ENCODE measurements at places on chromosomes 2 and 18.

GRCh38 chr18:67108894-67109293 is 407.6 kb downstream of the DSEL start:
- H3K36me3 ChIP-seq: no peaks in the 10 kb centered on the region
- H3K4me3 ChIP-seq: no peak overlapping the region
- DNase-seq: no peak
- H3K27me3 ChIP-seq: no peaks in the 10 kb centered on the region
- no peaks in the 10 kb centered on the region for H3K4me1 ChIP-seq

DNA sequence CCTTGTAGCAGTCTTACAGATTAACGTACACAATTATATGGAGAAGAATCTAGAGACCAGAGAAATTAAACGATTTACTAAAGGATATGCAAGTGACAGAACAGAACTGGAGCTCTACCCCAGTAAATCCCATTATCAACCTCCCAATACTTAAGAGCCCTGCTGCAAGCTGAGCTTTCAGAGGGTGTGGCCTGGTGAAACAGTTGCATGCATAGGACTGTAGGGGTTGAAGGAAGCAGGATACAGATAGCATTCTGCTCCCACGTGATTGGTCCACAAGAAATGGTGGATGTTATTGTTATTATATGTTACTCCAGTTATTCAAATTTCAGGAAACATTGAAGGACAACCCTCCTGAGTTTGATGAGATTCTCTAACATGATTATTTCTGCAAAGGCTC is 210.8 kb upstream of the THUMPD2 start:
- DNase-seq: no peak
- no peaks in the 10 kb centered on the region for H3K27me3 ChIP-seq
- no peaks in the 10 kb centered on the region for H3K4me1 ChIP-seq
- H3K36me3 ChIP-seq: no peaks in the 10 kb centered on the region
- no peak overlapping the region for H3K27ac ChIP-seq
- no peak overlapping the region for H3K4me3 ChIP-seq

- H3K4me1 ChIP-seq: no peaks in the 10 kb centered on the region
- DNase-seq: no peak
- no peaks in the 10 kb centered on the region for H3K36me3 ChIP-seq
- H3K27me3 ChIP-seq: no peaks in the 10 kb centered on the region
- no peak overlapping the region for H3K27ac ChIP-seq
Observed at GRCh38 chr2:209097168-209097567, 326.7 kb upstream of the MAP2 start.

DNA sequence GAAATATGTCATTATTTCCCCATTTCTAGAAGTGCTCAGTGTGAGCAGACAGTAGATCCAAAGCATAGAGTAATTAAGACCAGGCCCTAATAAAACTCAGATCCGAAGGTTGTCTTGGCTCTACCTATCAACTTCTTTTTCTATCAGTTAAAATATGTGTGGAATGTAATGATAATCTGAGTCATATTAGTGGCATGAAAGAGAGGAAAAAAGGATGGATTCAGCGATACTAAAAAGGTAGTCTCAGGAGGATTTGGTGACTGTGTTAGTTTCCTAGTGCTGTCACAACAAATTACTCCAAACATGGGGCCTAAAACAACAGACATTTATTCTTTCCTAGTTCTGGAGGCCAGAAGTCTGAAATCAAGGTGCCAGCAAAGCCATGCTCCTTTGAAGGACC is 103.7 kb upstream of the NABP1 start:
- no peak overlapping the region for H3K4me3 ChIP-seq
- no peak overlapping the region for H3K27ac ChIP-seq
- H3K4me1 ChIP-seq: peaks cover 16% of the 10 kb centered on the region
- H3K27me3 ChIP-seq: peaks cover 10% of the 10 kb centered on the region
- DNase-seq: no peak

GRCh38 chr2:160073284-160073888 is 11.0 kb upstream of the PLA2R1 start:
- no peaks in the 10 kb centered on the region for H3K36me3 ChIP-seq
- H3K4me1 ChIP-seq: peaks cover 5% of the 10 kb centered on the region
- H3K4me3 ChIP-seq: no peak overlapping the region
- H3K27me3 ChIP-seq: no peaks in the 10 kb centered on the region
- H3K27ac ChIP-seq: no peak overlapping the region

- no peak overlapping the region for H3K27ac ChIP-seq
- H3K36me3 ChIP-seq: peaks cover 41% of the 10 kb centered on the region
- no peak overlapping the region for H3K4me3 ChIP-seq
Observed at GRCh38 chr2:203418271-203418670, 90.1 kb downstream of the ABI2 start.

GRCh38 chr2:24972315-24972961 is 683 bp upstream of the DNAJC27 start:
- H3K4me1 ChIP-seq: peaks cover 17% of the 10 kb centered on the region
- peak; percentile 63 for DNase-seq

DNA sequence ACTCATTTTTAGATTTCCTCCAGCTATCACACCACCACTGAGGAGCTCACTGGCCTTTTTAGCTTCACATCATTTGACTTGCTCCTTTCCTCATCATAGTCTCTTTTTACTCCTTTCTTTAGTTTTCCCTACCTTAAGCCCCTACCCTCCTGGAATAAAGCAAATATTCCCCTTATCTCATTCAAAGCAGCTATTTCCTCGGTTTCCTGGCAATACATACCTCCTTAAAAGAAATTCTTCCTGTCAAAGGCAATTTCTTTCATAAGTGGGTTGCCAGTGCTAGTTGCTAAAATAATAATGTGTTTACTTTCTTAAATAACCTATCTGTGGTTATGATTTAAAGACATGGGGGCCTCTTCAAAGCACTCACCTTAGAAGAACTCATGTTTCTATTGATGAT is 359.3 kb downstream of the GALNT13 start:
- no peak overlapping the region for H3K27ac ChIP-seq
- no peaks in the 10 kb centered on the region for H3K4me1 ChIP-seq
- H3K4me3 ChIP-seq: no peak overlapping the region

DNA sequence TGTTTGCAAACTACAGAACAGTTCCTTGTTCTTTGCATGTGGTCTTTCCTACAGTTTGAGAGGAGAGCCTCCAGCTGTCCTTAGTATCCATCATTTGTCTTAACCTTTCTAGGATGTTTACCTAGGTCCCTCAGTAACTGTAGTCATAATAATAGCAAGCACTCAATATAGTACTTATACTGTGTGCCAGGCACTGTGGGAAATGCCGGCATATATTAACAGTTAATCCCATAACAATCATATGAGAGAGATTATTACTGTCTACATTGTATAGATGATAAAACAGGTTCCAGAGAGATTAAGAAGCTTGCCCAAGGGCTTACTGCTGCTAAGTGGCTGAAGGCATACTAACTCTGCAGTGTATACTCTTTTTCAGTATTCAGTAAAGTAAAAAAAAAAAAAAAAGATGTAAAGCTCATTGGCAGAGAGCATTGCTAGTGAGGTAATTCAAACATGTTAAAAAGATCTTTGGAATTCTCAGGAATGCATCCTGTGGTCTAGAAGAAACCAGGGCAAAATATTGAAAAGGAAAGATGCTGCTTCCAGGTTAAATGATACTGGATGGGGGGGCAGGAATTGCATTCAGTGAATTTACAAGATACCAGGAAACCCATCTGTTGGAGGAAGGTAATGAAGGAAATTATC is 72.3 kb downstream of the SPTBN1 start:
- DNase-seq: no peak
- H3K4me1 ChIP-seq: peaks cover 7% of the 10 kb centered on the region
- H3K36me3 ChIP-seq: no peaks in the 10 kb centered on the region
- no peak overlapping the region for H3K27ac ChIP-seq
- no peak overlapping the region for H3K4me3 ChIP-seq
- H3K27me3 ChIP-seq: no peaks in the 10 kb centered on the region

- H3K27me3 ChIP-seq: no peaks in the 10 kb centered on the region
- no peaks in the 10 kb centered on the region for H3K4me1 ChIP-seq
- H3K27ac ChIP-seq: no peak overlapping the region
- H3K4me3 ChIP-seq: no peak overlapping the region
- DNase-seq: no peak
- H3K36me3 ChIP-seq: no peaks in the 10 kb centered on the region
Observed at GRCh38 chr2:21363364-21363763, 239.6 kb downstream of the TDRD15 start.

GRCh38 chr2:84442888-84443287 is 16.2 kb downstream of the SUCLG1 start:
- no peak for DNase-seq
- H3K27me3 ChIP-seq: no peaks in the 10 kb centered on the region
- peaks cover 56% of the 10 kb centered on the region for H3K36me3 ChIP-seq
- no peaks in the 10 kb centered on the region for H3K4me1 ChIP-seq
- H3K27ac ChIP-seq: no peak overlapping the region
- no peak overlapping the region for H3K4me3 ChIP-seq

DNA sequence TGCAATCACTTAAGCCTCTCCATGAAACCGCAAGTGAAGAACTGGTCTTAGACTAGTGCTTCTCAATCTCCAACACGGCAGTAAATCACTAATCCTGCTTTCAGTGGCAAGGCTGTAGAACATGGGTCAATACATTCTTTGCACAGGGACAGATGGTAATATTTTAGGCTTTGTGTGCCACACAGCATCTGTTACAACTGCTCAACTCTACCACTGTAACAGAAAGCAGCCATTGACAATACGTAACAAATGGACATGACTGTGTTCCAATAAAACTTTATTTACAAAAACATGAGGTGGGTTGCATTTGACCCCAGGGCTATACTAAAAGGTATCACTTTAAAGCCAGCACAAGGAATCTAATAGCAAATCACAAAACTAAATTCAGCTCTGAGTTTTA is 51.1 kb downstream of the RNF152 start:
- no peak for DNase-seq
- no peak overlapping the region for H3K27ac ChIP-seq
- H3K27me3 ChIP-seq: peaks cover 6% of the 10 kb centered on the region
- H3K4me1 ChIP-seq: no peaks in the 10 kb centered on the region
- peaks cover 5% of the 10 kb centered on the region for H3K36me3 ChIP-seq
- no peak overlapping the region for H3K4me3 ChIP-seq

- peak overlapping the region; percentile 97 for H3K27ac ChIP-seq
- peaks cover 6% of the 10 kb centered on the region for H3K36me3 ChIP-seq
- H3K4me3 ChIP-seq: peak overlapping the region; percentile 98
- DNase-seq: no peak
- H3K27me3 ChIP-seq: no peaks in the 10 kb centered on the region
Observed at GRCh38 chr18:3246635-3247239, 864 bp upstream of the MYL12A start.

- DNase-seq: no peak
- H3K4me1 ChIP-seq: no peaks in the 10 kb centered on the region
- H3K4me3 ChIP-seq: no peak overlapping the region
- no peaks in the 10 kb centered on the region for H3K27me3 ChIP-seq
- no peaks in the 10 kb centered on the region for H3K36me3 ChIP-seq
Observed at GRCh38 chr2:183232161-183232865, 108.1 kb downstream of the NUP35 start.

- DNase-seq: no peak
- H3K4me3 ChIP-seq: no peak overlapping the region
- no peaks in the 10 kb centered on the region for H3K27me3 ChIP-seq
- H3K27ac ChIP-seq: no peak overlapping the region
Observed at GRCh38 chr18:74897971-74898657, 300.4 kb downstream of the ZNF407 start.

- no peaks in the 10 kb centered on the region for H3K36me3 ChIP-seq
- peaks cover 10% of the 10 kb centered on the region for H3K27me3 ChIP-seq
- DNase-seq: no peak
- no peak overlapping the region for H3K4me3 ChIP-seq
Observed at GRCh38 chr2:120247851-120248250, 4.8 kb upstream of the RALB start.

DNA sequence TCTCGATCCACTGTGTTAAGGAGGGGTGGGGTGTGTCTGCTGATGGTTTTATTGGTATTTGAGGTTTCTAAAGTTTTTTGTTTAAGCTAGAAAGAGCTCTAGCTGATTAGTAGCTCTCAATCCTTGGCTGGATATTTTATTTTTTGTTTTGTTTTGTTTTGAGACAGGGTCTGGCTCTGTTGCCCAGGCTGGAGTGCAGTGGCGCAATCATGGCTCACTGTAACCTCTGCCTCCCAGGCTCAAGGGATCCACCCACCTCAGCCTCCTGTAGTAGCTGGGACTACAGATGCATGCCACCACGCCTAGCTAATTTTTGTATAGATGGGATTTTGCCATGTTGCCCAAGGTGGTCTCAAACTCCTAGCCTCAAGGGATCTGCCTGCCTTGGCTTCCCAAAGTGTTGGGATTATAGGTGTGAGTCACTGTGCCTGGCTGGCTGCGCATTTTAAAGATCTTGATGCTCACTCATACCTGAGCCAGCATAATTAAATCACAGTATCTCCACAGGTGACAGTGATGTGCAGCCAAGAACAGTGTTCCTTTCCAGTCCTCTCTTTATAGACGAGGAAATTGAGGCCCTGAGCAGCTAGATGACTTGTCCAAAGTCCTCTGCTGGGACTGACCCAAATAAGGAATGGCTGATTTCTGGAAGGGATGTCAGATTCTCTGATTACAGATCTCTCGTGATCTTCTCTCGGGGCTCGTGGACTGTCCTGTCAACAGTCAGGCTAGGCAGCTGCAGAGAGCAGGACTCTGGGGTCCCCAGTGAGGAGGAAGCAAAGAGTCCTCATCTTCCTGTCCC is 44.5 kb downstream of the SPTBN1 start:
- no peaks in the 10 kb centered on the region for H3K27me3 ChIP-seq
- no peaks in the 10 kb centered on the region for H3K36me3 ChIP-seq
- no peak for DNase-seq
- H3K4me1 ChIP-seq: no peaks in the 10 kb centered on the region
- no peak overlapping the region for H3K27ac ChIP-seq

DNA sequence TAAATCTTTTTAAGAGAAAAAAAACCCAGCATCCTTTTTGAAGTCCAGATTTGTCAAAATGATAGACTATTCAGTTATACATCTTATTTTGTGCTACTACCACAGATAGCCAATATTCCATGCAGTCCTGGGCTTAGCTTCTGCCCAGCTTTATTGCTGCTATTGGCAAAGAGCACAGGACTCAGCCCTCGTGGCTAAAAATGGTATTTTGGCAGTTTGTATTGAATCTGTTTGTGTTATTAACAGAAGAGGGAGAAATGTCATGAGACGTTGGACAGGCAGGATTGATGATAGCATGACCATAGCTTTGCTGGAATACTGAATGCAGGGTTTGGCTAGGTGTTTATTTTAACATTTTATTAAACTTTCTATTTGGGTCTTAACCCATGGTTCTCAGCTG is 19.4 kb downstream of the ELAC1 start:
- no peak overlapping the region for H3K27ac ChIP-seq
- H3K4me3 ChIP-seq: no peak overlapping the region
- no peak for DNase-seq
- no peaks in the 10 kb centered on the region for H3K4me1 ChIP-seq
- no peaks in the 10 kb centered on the region for H3K27me3 ChIP-seq

DNA sequence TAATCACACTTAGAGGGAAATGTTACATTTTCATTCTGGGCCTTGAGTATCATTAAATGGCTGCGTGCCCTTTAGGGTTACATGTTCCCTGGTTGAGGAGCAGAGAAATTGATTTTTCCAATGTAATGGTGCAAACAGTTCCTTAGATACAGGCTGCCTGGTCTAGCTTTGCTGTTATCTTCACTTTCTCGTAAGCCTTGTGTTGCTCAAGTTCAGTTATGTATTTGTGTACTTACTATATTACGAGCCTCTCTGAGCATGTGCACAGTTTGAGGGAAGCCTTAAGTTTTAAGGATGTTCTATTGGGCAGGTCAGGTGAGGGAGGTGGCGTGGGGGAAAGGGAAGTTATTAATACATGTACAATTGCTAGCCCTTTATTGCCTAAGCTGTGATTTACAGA is 23.7 kb downstream of the CEP192 start:
- no peak for DNase-seq
- H3K4me3 ChIP-seq: no peak overlapping the region
- no peaks in the 10 kb centered on the region for H3K27me3 ChIP-seq
- H3K27ac ChIP-seq: no peak overlapping the region

- H3K36me3 ChIP-seq: no peaks in the 10 kb centered on the region
- no peak overlapping the region for H3K4me3 ChIP-seq
- DNase-seq: no peak
- H3K27ac ChIP-seq: no peak overlapping the region
- no peaks in the 10 kb centered on the region for H3K27me3 ChIP-seq
Observed at GRCh38 chr2:163808406-163808805, 72.6 kb upstream of the FIGN start.
